ENCODE measurements at places on chromosomes 16 and 17.

DNA sequence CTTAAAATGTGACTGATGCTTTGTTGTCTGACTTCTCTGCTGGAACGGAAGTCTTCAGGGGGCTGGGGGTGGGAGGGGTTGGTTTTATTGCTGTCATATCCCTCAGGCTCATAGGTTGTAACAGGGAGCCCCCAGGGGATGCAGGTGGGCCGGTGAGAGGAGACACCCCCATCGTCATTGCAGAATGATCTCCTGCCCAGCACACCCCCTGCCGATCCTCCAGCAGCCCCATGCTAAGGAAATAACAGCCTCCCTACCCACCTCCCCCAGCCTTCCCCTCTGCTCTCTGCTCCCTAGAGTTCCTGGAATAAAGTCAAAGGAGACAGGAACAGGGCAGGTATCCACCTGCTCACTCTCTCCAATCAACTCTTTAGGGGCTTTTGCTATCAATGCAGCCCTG lies 270.1 kb upstream of the TNRC6C start:
- no peak for DNase-seq

GRCh38 chr17:17027442-17028058 lies 14.7 kb upstream of the MPRIP start:
- no peak for DNase-seq

GRCh38 chr16:85399583-85400284 lies 213.4 kb upstream of the GSE1 start:
- DNase-seq: no peak

GRCh38 chr17:416293-417206 lies 63.9 kb upstream of the RPH3AL start:
- DNase-seq: no peak

GRCh38 chr16:79188115-79188738 lies 412.3 kb downstream of the MAF start:
- no peak for DNase-seq

DNA sequence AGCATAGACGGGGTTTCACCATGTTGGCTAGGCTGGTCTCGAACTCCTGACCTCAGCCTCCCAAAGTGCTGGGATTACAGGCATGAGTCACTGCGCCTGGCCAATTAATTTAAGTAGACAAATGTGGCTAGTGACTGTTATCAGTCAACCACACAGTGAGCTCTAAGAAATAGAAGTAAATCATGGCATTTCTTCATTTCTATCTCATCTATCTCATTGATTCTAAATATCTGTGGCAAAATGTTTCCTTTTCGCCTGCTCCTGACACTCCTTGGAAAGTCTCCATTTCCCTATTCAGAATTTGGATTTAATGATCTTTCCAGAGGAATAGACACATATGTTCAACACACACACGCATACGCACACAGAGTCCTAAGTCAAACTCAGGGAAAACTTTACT lies 81.3 kb downstream of the HIC1 start:
- no peak for DNase-seq

DNA sequence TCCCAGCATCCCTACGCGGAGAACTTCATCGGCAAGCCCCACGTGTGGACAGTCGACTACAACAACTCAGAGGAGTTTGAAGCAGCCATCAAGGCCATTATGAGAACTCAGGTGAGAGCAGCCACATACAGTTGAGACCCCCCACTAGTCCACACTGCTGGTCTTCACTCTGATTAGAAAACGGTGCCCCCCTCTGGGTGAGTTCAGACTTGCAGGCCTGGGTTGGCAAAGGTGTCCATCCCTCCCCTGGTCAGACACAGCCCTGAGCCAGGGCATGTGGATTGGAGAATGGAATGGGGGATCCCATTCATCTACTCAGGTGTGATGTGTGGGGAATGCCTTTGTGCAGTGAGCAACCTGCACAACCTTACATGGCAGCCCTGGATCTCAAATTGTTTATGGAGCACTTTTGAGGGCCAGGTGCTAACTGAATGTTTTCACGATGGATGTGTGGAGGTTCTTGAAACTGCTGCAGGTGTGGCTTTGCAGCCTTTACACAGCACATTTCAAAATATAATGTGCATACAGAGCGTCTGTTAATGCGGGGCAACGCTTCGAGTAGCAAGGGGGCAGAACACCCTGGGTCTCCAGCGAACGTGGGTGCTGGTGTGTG lies 72.6 kb downstream of the MGAT5B start:
- no peak for DNase-seq

DNA sequence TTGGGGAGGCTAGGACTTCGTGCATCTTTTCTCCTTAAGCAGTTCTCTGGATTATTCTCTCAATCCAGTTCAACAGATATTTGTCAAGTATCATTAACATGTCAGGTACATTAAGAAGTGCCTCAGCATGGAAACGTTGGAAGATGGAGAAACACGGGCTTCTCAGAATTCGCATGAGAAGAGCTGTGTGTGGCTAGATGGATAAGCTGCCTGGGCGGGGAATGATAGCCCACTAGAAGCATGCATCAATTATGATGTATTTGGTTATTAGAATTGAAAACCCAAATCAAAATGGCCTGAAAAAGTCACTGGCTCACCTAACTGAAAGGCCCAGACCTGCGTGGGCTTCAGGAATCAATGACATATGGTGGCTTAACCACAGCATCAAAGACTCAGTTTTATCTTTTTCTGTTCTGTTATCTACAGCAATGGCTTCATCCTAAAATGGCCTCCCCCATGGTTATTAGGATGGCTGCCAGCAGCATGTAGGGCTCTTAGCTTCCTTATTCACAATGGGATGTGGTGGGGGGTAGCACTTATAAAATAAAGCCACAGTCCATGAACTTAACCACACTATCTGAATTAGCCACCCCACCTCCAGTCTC lies 43.9 kb downstream of the MMD start:
- DNase-seq: no peak

DNA sequence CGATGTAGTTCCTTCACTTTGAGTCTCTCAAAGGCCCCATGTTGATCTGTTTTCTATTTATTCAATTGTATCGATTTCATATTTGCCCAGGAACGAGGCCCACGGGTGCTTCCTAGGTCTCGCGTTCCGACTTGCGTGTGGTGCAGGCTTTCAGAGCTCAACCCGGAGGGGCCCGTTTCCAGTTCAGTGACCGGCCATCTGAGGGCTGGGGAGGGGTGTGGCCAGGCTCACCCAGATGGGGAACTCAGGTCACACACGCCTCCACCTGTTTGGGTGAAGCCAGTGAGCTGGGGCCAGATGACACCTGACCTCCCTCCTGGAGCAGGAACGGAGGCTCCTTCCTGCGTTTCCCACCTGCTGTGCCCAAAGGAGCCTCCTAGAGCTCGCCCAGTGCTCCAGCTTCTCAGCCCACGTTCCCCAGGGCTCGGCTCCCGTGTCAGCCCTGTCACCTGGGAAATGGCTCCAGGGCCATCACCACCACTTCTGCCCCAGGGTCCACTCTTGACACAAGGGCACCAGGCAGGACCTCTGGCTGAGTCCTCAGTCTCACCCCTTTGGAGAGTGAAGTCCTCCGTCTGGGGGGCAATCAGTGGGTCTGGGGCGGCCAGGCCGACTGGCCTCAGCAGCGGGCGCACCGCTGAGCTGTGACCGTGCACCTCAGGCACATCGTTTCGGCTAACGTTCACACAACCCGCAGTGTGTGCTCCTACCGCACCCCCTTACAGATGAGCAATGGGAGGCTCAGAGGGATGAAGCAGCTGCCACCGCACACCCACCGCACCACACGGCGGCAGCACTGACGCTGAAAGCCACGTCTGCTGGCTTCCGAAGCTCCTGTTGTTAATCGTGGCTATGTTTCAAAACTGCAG lies 18.0 kb downstream of the FOXF1 start:
- DNase-seq: no peak

DNA sequence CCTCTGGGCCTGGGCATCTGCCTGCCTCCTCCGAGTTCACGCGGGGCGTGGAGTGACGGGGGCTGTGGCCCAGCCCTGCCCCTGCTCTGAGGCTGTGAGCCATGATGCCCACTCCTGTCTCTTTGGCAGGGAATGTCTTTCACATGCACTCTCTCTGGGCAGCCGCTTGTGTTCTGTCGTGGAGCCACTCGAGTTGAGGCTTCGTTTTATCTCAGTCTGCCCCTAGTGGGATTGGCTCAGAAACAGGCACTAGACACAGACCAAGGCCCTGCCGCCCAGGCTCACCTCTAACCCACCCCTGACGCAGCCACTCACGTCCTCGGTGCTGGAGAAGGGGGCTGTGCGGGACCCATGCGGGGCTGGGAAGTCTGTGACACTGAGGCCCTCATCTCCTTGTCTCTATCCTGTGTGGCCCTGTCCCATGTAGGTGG lies 67.5 kb upstream of the KCTD5 start:
- no peak for DNase-seq

- no peak for DNase-seq
Observed at GRCh38 chr17:83099570-83100181, 20.3 kb downstream of the METRNL start.

DNA sequence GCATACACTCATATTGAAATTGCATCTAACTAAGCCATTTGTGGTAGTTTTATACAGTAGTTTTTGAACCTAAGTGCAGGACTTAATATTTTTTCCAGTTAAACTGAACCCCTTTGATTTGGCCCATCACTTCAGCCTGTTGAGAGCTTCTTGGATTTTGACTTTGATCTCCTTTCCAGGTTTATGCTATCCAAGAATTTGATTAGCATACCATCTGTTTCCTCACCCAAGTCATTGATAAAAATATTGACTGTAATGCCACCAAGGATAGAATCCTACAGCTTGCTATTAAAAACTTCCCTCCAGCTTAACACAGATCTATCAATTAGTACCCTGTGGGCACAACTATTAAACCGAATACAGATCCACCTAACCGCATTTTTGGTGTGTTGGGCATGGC lies 7.2 kb downstream of the TMEM94 start:
- DNase-seq: no peak

GRCh38 chr16:48534601-48535340 lies 75.2 kb downstream of the N4BP1 start:
- DNase-seq: no peak

GRCh38 chr17:79044462-79044861 lies 20.5 kb downstream of the C1QTNF1 start:
- no peak for DNase-seq
